Cortex of kidney (tissue), 1 donor: ENCODE measurements at places on chromosomes 7 and 10.

DNA sequence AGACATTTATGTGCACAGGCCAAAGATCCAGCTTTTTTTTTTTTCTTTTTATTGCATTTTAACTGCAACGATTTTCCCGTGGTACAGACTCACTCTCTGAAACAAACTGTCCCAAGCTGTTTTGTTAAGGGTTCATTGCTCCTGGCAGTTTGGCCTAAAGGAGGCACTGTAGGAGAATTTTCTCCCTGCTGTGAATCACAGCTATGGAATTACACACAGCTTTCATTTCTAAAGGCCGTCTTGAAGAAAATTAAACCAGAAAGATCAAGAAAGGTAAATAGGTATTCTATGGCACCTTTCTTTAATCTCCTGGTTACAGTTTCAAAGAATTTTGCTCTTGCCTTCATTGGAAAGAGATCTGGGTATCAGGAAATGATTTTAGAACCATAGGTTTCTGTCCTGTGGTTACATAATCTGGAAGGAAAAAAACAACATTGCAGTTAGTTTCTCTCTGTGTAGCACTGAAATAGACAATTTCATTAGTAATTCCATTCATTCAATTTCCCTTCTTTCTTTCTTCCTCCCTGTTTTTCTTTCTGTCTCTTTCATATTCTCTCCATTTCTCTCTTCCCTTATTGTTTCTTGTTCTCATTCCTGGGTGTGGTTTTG, 51.2 kb downstream of the PDK4 start:
- no peak for DNase-seq

GRCh38 chr7:132800522-132800921, 224.3 kb upstream of the PLXNA4 start:
- DNase-seq = no peak

DNA sequence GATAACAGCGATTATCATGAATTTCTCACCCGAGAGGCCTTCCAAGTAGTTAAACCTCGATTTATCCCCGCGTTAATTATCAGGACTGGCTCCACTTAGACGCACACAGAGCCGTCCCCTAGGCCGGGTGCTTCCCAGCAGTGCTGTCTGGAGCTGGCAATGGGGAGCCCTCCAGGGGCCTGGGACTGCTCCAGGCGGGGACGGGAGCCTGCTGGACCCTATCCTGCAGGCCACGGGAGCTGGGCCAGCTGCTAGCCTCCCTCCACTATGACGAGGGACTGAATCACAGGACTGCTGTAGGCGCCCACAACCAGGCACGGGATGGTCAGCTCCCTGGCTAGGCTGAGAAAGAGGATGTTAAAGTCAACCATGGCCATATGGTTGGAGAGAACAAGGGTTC, 229.1 kb downstream of the ELFN1 start:
- DNase-seq = no peak

DNA sequence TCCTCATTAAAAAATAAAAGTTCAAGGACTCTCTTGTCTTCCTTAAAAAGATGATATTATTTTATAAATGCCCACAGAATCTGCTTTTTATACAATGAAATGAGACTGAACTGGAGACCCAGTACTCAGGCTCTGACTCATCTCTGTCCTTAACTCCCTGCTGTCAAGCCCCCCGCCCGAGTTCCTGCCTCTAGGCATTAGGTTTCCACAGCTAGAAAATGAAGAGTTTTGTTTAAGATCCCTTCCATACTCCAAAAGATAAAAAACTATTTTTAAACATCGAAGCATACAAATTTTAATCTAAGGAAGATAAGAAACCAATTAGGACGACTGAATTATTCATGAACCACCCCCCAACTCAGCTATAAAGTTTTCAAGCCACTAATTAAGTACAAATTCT, 97.7 kb upstream of the FEZF1 start:
- no peak for DNase-seq

GRCh38 chr10:48309711-48310226, 3.3 kb downstream of the MAPK8 start:
- no peak for DNase-seq

- no peak for DNase-seq
Measured at GRCh38 chr10:70098271-70098670, 34.4 kb downstream of the AIFM2 start.

GRCh38 chr10:5905854-5906507, 15.9 kb downstream of the FBH1 start:
- no peak for DNase-seq

- no peak for DNase-seq
Measured at GRCh38 chr10:86364491-86365345, 1.9 kb downstream of the GRID1 start.

DNA sequence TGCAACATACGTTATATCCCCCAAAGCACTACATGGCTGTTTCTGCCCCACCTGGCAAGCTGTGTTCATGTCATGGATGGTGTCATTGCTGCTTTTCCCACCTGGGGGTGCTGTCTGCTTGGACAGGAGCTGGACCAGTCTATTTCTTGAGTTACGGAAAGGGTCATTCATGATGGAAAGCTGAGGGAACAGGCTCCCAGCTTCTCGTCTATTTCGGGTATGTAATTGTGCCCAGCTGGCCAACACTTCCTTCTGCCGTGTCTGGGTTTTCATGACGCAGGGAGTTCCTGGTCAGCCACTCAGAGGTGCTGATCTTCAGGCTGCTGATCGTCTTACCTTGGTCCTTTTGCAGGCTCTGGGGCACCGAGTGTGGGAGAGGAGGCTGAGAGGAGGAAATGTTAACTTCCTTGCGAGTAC, 8.6 kb downstream of the BTBD16 start:
- no peak for DNase-seq

DNA sequence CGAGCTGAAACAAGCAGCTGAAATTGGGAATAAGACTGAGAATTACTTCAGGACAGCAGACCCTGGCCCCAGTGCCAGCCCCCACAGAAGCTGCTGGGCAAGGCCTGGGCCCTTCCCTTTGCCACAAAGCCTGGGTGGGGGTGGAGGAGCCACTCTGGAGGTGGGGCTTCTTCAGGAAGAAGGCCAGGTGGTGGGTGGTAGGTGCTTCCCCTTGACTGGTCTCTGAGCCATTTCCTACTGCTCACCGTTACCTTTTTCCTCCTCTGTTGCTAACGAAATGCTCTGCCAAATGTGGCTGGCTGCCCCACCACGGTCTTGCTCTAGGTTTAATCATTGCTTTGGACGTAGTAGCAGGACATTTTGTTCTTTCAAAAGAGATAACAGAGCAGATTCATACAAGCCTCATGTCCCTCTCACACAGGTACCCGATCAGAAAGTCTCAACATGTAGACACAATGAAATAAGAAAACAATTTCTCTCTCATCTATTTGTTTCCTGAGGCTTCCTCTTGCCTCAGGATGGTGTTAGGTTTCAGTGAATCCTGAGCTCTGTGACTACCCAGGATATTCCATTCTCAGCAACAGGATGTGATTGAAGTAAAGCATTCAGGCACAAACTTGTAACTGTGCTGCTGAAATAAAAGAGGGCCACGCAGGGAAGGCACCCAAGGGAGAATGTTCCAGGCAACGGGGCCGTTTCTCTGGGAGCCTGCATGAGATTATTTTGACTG, 66.5 kb downstream of the WDR11 start:
- no peak for DNase-seq
